ENCODE measurements at places on chromosomes 1 and 21.

GRCh38 chr1:200154069-200154767 lies 126.7 kb downstream of the NR5A2 start:
- no peak for DNase-seq

GRCh38 chr1:45922813-45923212 lies 119.4 kb downstream of the MAST2 start:
- no peak for DNase-seq

DNA sequence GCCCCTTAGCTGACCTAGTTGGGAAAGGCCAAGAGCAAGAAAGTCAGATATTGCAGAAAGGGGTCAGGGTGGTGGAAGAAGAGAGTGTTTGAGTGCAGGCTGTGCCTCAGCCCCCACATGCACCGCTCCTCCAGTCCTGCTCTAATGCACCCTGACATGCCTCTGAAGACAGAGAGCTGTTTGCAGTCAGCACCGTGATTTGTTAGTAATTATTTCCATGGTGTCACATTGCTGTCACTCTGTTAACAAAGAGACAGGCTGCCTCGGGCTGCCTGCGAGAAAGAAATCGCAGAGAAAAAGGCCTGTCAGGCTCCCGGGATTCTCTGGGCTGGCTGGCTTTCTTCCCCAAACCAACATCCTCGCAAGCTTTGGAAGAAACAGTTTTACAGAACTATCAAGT lies 58.3 kb downstream of the ERI3 start:
- DNase-seq: no peak

GRCh38 chr1:35097224-35097623 lies 18.0 kb downstream of the ZMYM1 start:
- DNase-seq: no peak

DNA sequence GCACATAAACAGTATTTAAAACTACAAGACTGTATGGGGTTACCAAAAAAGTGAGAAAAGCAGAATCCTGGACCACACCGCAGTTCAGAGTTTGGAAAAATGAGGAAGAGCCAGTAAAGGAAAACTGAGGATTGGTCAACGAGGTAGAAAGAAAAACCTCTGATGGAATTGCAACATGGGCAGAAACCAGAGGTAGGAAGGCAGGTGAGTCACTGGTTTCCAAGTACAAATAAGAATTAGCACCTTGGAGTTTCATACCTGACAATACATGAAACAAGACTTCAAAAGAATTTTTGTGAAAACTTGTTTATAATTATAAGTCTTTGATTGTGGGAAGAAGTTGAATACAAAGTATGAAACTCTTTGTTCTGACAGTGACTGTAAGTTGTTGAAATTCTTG lies 533.7 kb upstream of the DAB1 start:
- DNase-seq: no peak

GRCh38 chr1:16387201-16388188 lies 20.5 kb downstream of the SZRD1 start:
- DNase-seq: no peak

DNA sequence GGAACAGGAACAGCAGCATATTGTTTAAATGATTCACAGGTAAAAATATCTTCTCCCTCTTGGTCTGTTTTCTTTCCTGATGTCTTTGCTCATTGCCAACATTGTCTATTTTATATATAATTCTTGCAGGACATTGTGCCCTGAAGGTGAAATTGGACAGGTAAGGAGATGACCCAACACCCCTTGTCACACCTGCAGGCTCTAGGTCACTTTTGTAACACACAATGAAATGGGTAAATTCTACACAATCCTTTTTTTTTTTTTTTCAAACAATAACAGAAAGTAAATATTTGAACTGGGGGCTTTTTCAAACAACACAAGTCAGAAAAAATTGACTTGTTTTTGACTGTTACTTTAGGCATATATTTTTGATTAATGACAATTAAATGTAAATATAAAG lies 62.9 kb upstream of the ERG start:
- DNase-seq: no peak

GRCh38 chr1:201730611-201731010 lies 98.3 kb upstream of the IPO9 start:
- DNase-seq: no peak

GRCh38 chr1:155250246-155250632 lies 5.0 kb downstream of the ENTREP3 start:
- DNase-seq: no peak

- DNase-seq: no peak
Observed at GRCh38 chr1:162283657-162284056, 93.0 kb downstream of the SPATA46 start.

DNA sequence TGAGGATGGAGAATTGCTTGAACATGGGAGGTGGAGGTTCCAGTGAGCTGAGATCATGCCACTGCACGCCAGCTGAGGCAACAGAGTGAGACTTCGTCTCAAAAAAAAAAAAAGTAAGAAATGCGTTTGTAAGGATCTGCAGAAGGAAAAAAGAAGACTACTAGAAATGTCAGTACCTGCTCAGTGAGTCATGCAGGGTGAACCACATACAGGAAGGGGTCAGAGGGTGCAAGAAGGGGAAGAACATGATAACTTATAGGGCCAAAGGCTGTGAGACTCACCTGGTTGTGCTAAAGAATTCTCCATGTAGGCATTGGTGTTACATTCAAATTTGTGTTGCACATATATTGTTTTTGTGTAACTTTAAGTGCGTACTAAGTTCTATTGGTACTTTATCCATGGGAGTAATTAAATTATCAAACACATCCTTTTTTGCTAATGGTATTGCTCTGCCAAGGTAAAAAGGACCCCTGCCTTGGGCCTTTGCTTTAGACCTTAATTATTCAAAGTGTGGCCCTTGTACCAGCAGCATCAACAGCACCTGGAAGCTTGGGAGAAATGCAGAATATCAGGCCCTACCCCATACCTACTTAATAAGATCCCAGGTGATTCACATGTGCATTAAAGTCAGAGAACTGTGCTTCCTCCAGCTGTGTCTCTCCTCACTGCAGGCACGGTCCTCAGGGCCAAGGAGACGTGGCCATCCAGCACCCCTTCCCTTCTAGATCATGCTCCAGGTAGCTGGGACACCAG lies 96.4 kb upstream of the PPP2R5A start:
- no peak for DNase-seq

- no peak for DNase-seq
Observed at GRCh38 chr21:34833465-34833864, 164.7 kb downstream of the CLIC6 start.

GRCh38 chr21:38927776-38928175 lies 122.0 kb downstream of the ETS2 start:
- no peak for DNase-seq

All from brain pericyte (primary cell).